ENCODE measurements at places on chromosomes 1 and 21. TPM values are rescaled to one million over a fixed set of nuclear protein-coding genes. Genes with fewer than 3 reads are reported as not detected.

DNA sequence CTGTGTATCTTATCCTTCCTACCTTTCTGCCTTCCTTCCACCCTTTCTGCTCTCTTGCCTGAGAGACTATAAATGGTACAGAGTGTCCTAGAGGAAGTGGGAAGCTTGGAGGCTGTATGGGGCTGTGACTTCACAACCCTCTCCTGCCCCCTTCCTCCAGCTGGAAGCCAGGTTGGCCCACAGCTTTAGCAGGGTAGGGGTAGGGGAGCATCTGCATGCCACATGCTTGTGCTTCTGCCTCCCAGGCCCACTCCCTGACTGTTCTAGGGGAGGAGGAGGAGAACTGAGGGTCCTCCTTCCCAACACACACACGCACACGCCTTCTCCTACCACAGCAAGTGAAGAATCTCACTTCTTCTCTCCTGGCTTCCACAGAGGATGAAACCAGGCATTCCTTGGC, 3.9 kb upstream of the SLC27A3 start:
- no peak for DNase-seq

- no peak for DNase-seq
These were observed 13.8 kb upstream of the RIPPLY3 start for GRCh38 chr21:36992671-36993070.

GRCh38 chr1:23198373-23198772, 18.9 kb downstream of the HTR1D start:
- no peak for DNase-seq

DNA sequence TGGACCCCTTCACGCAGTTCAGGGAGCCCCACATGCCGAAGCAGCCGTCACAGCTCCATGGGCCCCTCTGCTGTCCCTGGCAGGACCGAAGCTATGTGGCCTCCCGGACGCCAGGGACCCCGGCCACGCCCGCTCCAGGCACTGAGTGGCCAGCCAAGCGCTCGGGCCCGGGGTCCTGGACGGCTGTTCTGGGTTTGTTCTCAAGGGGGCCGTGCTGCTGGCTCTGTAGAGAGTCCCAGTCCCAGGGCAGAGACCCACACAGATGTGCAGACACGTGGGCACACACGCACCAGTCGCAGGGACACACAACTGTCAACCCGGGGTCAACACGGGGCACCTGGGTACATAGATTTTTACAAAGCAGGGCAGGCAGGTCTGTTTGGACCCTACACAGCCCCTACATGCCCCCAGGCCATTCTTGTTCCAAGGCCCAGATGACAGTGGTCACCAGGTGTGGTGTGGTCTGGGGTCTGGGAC, 6.7 kb downstream of the B3GALT6 start:
- DNase-seq, result no peak

GRCh38 chr1:158095737-158096335, 84.9 kb upstream of the CD1D start:
- no peak for DNase-seq

- DNase-seq, result no peak
These were observed 9.7 kb downstream of the BACH1 start for GRCh38 chr21:29308456-29308783.

GRCh38 chr21:19844334-19844733, 1153.9 kb upstream of the NCAM2 start:
- DNase-seq, result no peak

DNA sequence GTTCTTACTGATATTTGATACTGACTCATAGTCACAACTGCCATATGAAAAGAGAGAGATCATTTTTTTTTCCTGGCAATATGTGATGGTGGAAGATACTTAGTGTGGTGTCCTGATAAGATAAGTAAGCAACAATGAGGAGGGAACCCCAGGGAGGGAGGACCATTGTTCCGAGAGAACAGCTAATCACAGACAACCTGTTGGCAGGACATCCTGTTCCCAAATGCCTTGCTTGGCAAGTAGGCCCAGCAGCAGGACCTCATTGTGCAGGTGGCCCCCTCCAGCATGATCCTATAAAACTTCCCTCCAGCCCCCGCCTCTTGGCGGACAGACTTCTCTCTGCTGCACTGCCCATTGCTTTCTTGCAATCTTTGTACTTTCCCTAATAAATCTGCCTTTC, 329.4 kb upstream of the CHRM3 start:
- DNase-seq, result no peak

DNA sequence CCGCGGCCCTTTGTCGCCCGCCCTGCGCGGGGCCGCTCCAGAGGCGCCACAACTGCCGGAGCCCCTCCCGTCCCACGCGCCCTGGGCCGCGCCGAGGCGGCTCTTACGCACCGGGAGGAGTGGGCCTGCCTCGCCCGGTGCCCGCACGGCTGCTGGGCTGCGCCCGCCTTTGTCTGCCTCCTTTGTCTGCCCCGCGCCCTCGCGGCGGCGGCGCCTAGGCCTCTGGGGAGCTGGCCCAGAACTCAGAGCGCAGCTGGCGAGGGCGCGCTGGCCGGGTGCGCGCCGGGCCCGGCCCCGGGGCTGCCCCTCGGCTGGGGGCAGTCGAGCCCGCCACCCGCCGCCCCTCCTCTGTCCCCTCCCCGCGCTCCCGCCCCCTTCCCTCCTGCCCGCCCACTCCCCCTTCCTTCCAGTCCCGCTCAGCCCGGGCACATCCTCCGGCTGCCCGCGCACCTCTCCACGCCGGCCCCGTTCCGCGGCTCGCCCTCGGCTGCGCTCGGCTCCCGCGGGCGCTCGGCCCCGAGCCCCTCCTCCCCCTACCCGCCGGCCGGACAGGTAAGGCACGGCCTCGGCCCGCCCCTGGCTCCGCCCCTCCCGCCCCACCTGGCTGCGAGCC, at the start of gene DRAXIN:
DRAXIN (plus strand) TSS at position 409 of the 613 bp plus-strand sequence. CDS start 14,549 bp downstream, outside the sequence.
- DNase-seq, result no peak

- DNase-seq, result no peak
These were observed 40.1 kb upstream of the FOXO6 start for GRCh38 chr1:41320895-41321676.

GRCh38 chr1:232589812-232590743, 39.9 kb downstream of the SIPA1L2 start:
- no peak for DNase-seq

GRCh38 chr1:229454056-229454455, 20.2 kb upstream of the ACTA1 start:
- no peak for DNase-seq

Gene IL19
- not detected for polyA plus RNA-seq

Gene STIL
- 3.8 TPM for polyA plus RNA-seq

Gene SYNC
- 12.0 TPM for polyA plus RNA-seq

Gene ASB17
- not detected for polyA plus RNA-seq

Gene ITLN2
- 0.22 TPM for polyA plus RNA-seq

Gene AGRN
- 115 TPM for polyA plus RNA-seq

Gene DCDC2B
- polyA plus RNA-seq, result not detected

Gene APOBEC4
- polyA plus RNA-seq, result not detected

Gene OR2L3
- polyA plus RNA-seq, result not detected
